ENCODE measurements at places on chromosomes 4 and X. TPM values are rescaled to one million over a fixed set of nuclear protein-coding genes. Genes with fewer than 3 reads are reported as not detected.

TACC3 gene
- 137 TPM for total RNA-seq

ALAS2 gene
- total RNA-seq = not detected

BEX2 gene
- 2.6 TPM for total RNA-seq

GRCh38 chrX:83508006-83508405, at the start of gene POU3F4:
Gene POU3F4, plus strand, starts transcription at chrX:83508290. Its CDS starts 35 bp downstream, at chrX:83508325.
- no peak for DNase-seq

PTCHD1 gene
- total RNA-seq = not detected

DNA sequence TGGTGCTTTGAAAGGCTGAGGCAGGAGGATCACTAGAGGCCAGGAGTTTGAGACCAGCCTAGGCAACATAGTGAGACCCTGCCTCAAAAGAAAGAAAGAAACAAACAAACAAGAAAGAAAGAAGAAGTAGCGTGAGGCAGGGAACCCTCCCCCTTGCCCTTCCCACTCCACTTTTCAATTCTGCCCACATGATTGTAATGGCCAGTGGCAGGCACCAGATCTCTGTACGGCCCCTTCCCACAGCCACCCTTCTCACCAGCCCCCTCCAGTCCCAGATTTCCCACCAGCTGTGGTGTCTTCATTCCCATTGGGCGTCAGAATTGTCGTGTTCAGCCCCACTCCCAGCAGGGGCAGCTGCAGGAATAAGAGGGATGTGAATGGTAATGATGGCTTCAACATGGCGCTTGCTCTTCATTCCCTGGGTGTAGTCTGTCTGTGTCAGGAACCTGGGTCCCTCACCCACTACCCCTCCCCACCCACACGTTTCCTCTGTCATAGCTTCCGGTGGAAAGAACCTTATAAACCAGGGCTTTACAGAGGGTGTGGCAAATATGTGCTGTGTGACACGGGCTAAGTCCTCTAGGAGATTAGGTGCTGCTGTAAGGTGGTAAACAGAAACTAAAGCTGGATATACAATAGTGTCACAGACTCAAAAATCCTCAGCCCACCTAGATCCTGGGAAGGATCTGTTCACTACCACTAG, at the start of gene IL2RG:
TSS of gene IL2RG (minus strand) at position 437 of the 703 bp plus-strand sequence. CDS start at position 399, 38 bp downstream.
- DNase-seq = peak; percentile 74

TMEM175 gene
- 11.8 TPM for total RNA-seq

GABRE gene
- not detected for total RNA-seq

GRCh38 chr4:47639531-47639930, 154.5 kb downstream of the ATP10D start:
- DNase-seq = no peak

- no peak for DNase-seq
These were observed 98.6 kb upstream of the GPM6A start for GRCh38 chr4:175910700-175911099.

SHROOM2 gene
- not detected for total RNA-seq

DNA sequence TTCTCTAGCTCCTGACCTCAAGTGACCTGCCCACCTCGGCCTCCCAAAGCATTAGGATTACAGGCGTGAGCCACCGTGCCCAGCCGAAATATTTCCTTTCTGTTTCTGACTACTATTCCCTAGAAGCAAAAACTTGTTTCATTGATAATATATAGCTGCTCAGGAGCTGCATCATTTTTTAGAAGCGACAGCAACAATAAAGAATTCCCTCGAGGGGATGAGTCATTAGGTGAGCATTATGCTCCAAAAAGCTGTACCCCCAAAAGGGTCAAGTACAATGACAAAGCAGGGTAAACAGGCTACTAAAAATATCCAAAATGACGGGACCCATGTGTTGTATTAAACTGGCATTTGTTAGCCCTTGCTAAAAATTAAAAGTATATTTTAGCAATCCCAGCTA, 67.0 kb downstream of the RBM47 start:
- DNase-seq = no peak

HAND2 gene
- total RNA-seq = not detected

DNA sequence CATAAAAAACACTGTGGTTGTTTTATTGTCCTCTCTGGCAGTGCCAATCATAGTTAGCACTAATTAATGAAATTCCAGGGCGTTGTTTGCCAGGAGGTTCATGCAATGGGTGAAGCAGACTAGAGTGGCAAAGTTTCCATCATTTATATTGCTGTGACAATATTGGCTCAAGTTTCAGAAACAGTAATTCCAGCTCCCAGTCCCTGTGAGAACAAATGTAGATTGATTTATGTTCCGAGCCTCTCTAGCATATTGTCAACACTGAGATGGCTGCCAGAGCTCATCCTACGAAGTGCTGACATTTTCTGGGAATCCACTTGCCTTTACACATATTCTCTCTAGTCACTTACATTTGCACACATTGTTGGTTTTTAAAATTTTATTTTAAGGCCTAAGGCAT, 440.0 kb upstream of the IGFBP7 start:
- no peak for DNase-seq

CXCL11 gene
- total RNA-seq = not detected

AGTR2 gene
- not detected for total RNA-seq

MAPK10 gene
- not detected for total RNA-seq

CT55 gene
- total RNA-seq = not detected

- DNase-seq = no peak
These were observed 963.3 kb downstream of the TRAM1L1 start for GRCh38 chr4:116122124-116122523.

DNA sequence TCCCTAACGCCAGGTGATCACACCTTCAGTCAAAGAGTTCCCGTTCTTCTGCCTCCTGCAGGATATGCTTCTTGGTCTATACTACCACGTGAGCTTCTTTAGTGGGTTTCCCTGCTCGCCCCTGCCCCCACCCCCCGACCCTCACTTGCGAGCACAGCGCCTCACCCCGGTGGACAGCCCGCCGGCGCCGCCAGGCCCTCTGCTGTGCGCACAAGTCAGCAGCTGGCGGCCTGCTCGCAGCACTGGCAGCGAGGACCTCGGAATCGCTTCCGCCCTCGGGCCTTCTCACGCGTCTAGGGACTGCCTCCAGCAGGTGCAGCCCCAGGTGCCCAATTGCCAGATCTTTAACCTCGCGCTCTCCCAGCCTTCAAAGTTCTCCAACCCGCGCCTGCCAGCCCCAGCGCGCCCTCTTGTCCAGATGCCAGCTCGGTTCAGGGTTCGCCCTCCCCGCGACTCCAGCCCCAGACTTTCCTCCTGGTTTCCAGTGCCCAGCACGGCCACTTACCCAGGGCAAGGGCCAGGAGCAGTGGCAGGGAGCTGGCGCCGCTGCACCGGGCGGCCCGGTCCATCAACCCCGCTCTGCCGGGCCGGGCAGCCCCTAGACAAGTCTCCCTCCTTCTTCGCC, 454 bp downstream of the BTC start:
- no peak for DNase-seq

GRCh38 chr4:83440899-83441298, 14.7 kb downstream of the HELQ start:
- DNase-seq = no peak

- DNase-seq = no peak
These were observed 4.8 kb downstream of the FRMPD3 start for GRCh38 chrX:107454302-107454701.

- DNase-seq = no peak
These were observed 78.1 kb downstream of the GALNT7 start for GRCh38 chr4:173246719-173247118.

GRCh38 chrX:129556806-129557315, 16.8 kb downstream of the OCRL start:
- DNase-seq = no peak

GRCh38 chr4:155433636-155434360, 57.0 kb upstream of the MAP9 start:
- DNase-seq = no peak

DNA sequence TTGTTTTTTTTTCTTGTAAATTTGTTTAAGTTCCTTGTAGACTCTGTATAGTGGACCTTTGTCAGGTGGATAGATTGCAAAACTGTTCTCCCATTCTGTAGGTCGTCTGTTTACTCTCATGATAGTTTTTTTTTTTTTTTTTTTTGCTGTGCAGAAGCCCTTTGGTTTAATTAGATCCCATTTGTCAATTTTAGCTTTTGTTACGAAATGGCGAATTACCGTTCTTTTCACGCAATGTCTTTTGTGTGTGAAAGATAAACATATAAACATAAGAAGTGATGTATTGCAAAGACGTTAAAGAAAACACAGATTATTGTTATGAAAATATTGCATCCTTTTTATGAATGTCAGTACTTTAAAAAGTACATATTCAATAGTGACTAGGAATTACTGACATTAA, 34.5 kb downstream of the MAGEA10 start:
- no peak for DNase-seq

DNA sequence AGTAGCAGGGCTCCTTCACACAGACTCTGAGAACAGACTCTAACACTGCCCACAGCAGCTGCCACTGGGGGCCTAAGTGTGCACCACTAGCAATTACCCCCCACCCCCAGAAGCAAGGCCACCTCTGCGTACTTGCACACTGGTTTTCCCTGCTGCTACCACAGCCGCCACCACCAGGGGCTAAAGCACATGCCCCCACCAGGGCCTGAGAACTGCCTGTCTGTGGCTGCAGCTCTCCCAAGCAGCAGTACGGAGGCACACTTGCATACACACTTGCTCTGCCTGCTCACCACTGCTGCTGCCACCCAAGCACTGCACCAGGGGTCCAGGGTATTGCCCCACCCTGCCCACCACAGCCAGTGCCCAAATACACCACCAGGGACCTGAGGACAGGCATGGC, 59.6 kb downstream of the SCML2 start:
- DNase-seq = no peak

DNA sequence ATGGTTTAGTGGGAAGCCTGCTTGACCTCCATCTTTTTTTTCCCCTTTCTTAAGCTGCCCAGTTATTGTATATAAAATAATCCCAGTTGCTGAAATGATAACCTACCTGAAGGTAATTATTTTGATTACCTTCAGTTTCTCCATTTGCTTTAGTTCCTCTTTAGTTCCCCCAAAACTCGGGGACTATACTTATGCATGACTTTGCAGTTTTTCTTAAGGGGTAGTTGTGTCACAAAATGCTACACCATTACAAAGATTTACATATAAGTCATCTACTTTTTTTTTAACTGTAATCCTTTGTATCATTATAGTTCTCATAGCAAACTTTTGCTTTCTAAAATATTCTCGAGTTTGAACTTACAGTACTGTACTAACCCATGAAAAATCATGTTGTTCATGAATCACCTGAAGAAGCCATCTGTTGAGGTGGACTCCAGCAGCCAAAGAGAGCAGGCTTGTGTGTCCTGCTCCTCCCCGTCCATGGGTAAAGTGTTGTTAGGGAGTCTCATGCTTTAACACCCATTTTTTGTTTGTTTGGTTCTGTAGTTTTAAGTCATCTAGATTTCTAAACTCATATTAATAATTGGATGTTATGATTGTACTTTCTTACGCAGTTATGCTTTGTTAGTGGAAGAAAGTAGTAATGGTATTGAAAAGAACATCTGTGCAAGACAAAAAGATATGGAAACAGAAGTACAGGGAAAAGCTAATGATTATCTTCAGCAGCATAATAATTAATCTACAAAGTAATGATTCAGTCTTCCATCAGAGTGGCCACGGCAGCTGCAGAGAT, 34.6 kb downstream of the HADH start:
- DNase-seq = no peak

DNA sequence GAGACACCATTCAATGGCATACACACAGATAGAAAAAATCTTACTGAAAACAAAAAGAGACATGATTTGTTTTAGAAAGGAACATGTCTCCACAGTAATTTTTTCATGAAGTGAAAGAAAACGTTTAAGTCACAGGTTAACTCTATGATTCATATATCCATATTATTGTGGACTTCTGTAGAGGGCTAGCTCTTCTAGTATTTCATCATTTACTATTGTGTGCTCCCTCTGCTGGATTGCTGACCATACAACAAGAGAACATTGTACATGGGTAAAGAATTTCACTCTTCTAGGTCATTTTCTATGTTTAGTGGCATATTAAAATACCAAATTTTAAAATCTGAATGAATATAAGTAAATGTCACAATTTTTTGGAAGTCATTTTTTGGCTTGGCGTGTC, 91.8 kb upstream of the POU3F4 start:
- no peak for DNase-seq

DNA sequence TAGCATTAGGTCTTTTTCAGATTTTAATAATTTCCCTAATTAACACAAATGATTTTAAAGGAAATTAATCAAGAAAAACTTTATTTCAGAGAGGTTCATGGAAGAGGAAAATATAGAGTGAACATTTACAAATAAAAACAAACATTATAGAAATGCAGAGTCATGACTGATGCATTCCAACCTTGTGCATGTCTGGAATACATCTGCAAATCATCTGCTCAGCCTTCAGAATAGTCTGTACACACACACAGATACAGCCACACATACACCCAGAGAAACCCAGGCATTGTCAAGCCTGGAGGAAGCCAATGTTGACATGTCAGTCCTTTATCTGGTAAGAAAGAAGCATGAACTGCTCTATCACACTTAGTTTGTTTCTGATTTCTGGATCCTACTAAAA, 61.3 kb upstream of the NFKB1 start:
- DNase-seq = no peak

EREG gene
- total RNA-seq = not detected

GRCh38 chr4:149353241-149353640, 462.4 kb downstream of the IQCM start:
- no peak for DNase-seq

GRCh38 chr4:3311489-3312171, 18.8 kb downstream of the RGS12 start:
- DNase-seq = no peak

GRCh38 chrX:128653524-128654060, 601.4 kb upstream of the ACTRT1 start:
- no peak for DNase-seq

Data from activated T-helper 2 cell treated with anti-CD3 and anti-CD28 coated beads, Interferon-gamma antibody, Interleukin-2, Interleukin-4, amounts not matched to agents 10 μg/mL and 5 μg/mL and 100 μg/mL, durations not matched to agents 14 hours and 24 hours and 36 hours (primary cell).